ENCODE measurements at places on chromosomes 2 and 18. TPM values are rescaled to one million over a fixed set of nuclear protein-coding genes. Genes with fewer than 3 reads are reported as not detected.
A peak's percentile ranks its signal among the peaks of the same experiment; 100 is the strongest.

- no peak for DNase-seq
Observed at GRCh38 chr18:28161608-28162599, 15.0 kb downstream of the CDH2 start.

GRCh38 chr2:45218931-45219339, 209.7 kb upstream of the SIX2 start:
- no peak for DNase-seq

DNA sequence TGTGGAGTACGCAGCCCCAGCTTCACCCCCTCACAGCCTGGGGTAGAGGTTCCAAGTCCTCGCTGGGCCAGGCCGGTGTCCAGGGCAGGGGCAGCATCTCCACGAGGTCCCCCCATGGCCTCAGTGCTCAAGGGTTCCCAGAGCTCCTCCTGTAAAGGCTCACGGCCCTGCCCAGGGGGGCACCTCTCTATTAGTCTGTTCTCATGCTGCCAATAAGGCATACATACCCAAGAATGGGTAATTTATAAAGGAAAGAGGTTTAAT, 38.8 kb downstream of the TDRD15 start:
- DNase-seq, result no peak

GRCh38 chr2:4424153-4424552, 720.8 kb downstream of the DCDC2C start:
- no peak for DNase-seq

DNA sequence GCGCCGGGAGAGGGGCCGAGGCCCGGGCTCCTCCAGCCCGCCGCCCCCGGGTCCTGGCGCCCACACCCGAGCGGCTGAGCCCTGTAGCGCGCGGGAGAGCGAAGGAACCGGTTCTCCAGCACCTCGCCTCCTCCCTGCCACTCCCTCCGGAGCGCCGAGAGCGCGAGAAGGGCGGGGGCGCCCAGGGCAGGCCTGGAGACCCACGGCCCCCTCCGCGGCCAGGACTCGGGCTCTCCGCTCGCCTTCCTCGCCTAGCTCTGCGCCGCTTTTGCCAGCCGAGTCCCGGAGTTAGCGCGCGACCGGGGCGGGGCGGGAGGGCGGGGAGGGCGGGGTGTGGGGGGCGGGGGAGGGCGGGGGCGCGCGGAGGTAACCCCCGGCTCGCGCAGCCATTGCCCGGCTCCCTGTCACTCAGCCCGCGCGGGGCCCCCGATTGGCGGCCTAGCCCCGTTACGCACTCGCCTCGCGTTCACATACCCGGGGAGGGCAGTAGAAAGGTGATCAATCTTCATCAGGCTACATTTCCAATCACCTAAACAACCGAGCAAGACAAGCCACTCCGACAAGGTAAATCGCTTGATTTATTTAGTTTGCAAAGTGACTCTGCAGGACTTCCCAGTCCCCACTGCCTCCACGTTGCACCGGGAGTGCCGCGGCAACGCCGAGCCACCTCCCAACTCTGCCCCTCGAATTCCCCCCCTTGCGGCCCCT, at the start of gene OTX1:
TSS of gene OTX1 (plus strand) at position 497 of the 708 bp plus-strand sequence. CDS start 2,161 bp downstream, outside the sequence.
- no peak for DNase-seq

GRCh38 chr18:27546991-27547390, 361.9 kb upstream of the CHST9 start:
- no peak for DNase-seq

SPC25 gene
- total RNA-seq, result 8.2 TPM

- DNase-seq, result no peak
Observed at GRCh38 chr2:86341470-86341869, 4.0 kb upstream of the REEP1 start.

- DNase-seq, result no peak
Observed at GRCh38 chr2:197878792-197879191, 74.4 kb downstream of the PLCL1 start.

MOCOS gene
- 1.6 TPM for total RNA-seq

GRCh38 chr18:12009581-12010140, 28.4 kb downstream of the IMPA2 start:
- DNase-seq, result no peak

- DNase-seq, result no peak
Observed at GRCh38 chr2:218046238-218046637, 22.8 kb upstream of the RUFY4 start.

- DNase-seq, result no peak
Observed at GRCh38 chr2:75292826-75293225, 93.5 kb upstream of the TACR1 start.

ABCG8 gene
- under 0.01 TPM for total RNA-seq

- no peak for DNase-seq
Observed at GRCh38 chr18:38243291-38243690, 677.7 kb upstream of the CELF4 start.

- DNase-seq, result peak; percentile 20
Observed at GRCh38 chr2:230885463-230886130, 20.9 kb downstream of the ITM2C start.

TCF4 gene
- 356 TPM for total RNA-seq

TSPYL6 gene
- total RNA-seq, result not detected

- no peak for DNase-seq
Observed at GRCh38 chr2:171404261-171404660, 29.5 kb downstream of the METTL8 start.

GPR148 gene
- total RNA-seq, result not detected

LRP2 gene
- 0.10 TPM for total RNA-seq

COLEC12 gene
- total RNA-seq, result 58.1 TPM

DNA sequence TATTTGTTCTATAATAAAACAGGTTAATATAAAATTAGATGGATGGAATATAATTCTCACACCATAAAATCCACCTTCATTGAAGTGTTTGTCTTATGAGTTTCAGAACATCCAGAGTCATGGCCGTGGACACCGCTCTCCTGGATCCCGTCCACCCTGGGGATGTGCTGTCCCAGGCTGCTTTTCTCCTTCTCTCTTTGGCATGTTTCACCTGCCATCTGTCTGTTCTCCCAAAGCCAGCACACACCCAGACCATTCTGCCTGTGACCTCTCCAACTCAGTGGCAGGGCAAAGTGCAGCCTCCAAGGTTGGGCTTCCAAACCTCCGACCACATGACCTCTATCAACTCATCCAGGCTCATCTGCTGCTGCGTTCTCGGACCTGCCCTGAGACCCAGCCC, 104.7 kb downstream of the MYT1L start:
- no peak for DNase-seq

GRCh38 chr2:206084439-206084869, 1.5 kb downstream of the INO80D start:
- peak; percentile 52 for DNase-seq

All from skin of body (tissue), 3 donors.